ENCODE measurements at places on chromosomes 16 and 17. TPM values are rescaled to one million over a fixed set of nuclear protein-coding genes. Genes with fewer than 3 reads are reported as not detected.

GRCh38 chr17:71975331-71975801 lies 145.5 kb upstream of the SOX9 start:
- DNase-seq: no peak

Gene NDEL1
- total RNA-seq: 68.6 TPM

- DNase-seq: no peak
Observed at GRCh38 chr17:5943232-5943631, 126.9 kb upstream of the WSCD1 start.

GRCh38 chr17:81533339-81534141 lies 5.4 kb downstream of the FSCN2 start:
- no peak for DNase-seq

DNA sequence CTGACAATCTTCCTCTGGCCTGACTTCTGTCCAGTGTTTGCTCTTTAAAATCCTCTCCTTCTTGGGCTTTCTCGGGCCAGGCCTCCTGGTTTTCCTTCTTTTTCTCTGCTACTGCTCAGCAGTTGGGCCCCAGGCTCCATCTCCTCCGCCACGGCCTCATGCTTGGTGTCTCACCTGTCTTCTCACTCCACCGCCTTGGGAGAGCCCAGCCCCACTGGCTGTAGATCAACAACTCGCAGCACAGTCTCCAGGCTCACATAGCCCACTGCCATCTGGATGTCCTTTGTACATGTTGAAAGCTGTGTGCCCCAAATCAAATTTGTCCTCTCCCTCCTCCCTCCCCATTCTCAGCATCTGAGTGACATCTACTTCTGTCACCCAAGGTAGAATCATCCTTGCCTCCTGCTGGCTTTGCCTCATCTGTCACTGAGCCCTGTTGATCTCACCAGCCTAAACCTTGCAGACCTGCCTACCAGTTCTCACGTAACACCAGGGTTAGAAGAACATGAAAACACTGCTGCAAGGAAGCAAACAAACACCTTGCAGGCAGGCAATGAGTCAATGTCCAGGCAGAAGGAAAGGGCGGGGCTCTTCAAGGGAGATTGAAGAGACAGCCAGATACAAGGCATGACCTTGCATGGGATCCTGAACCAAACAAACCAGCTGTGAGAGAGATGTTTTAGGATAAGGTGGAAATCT lies 103.2 kb upstream of the SMURF2 start:
- DNase-seq: no peak

GRCh38 chr16:41439-42068 lies 11.9 kb downstream of the POLR3K start:
- DNase-seq: no peak

DNA sequence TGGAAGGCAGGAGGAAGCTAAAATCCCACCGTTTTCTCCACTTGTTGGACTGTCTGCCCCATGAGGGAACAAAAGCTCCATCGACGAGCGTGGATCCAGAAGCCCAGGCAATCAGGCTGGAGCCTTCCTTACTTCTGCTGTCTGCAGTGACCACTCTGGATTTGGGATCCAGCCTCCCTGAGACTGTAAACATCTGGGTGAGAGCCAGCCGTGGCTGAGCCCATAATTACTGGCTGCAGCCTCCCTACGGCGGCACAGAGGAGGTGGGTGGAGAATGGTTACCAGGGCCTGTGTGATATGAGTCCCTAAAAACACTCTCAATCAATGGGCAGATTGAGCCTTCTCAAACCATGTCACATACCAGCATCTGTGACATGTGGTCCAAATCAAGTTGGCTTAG lies 158.2 kb downstream of the FOXL1 start:
- no peak for DNase-seq

- DNase-seq: no peak
Observed at GRCh38 chr16:85587762-85588556, 25.2 kb upstream of the GSE1 start.

DNA sequence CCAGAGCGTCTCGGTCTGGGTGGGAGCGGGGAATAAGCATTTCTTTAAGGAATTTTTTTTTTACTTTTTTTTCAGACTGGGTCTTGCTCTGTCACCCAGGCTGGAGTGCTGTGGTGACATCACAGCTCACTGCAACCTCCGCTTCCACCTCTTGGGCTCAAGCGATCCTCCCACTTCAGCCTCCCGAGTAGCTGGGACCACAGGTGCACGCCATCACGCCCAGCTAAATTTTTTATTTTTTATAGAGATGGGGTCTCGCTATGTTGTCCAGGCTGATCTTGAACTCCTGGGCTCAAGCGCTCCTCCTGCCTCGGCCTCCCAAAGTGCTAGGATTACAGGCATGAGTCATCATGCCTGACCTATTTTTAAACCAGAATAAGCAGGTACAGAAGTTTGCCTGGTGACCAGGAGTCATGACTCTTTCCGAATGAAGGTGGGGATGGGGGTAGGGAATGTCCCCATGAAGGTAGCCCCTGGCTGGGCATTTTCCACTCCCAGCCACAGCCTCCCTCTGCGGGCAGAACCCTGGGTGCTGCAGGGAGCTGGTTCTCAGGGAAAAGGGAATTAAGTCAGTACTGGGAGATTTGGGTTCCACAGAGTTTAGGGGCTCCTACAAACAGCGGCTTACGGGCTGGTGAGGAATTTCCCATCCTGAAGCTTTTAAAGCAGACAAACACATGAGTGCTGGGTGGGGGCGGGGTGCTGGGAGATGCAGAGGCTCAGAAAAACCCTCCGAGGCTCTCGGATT lies 48.3 kb downstream of the TBC1D16 start:
- DNase-seq: no peak

Gene ACBD4
- total RNA-seq: 6.9 TPM

Gene OR4D1
- total RNA-seq: not detected

Measured in esophagus squamous epithelium (tissue), 5 donors.